ENCODE measurements at places on chromosomes 6 and 20.

DNA sequence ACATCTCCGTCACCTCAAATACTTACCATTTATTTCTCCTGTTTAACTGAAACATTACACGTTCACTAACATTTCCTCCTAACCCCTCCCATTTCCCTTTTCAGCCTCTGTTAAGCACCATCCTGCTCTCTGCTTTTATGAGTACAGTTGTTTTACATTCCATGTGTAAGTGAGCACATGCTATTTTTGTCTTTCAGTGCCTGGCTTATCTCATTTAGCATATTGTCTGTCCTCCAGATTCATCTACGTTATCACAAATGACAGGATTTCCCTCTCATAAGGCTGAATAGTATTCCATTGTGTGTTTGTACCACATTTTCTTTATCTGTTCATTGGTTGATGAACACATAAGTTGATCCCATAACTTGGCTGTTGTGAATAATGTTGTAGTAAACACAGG lies 22.7 kb downstream of the TAF11 start:
- DNase-seq: no peak

- no peak for DNase-seq
Measured at GRCh38 chr6:19538096-19538495, 299.1 kb upstream of the ID4 start.

- DNase-seq: no peak
Measured at GRCh38 chr20:51484141-51484815, 58.2 kb downstream of the NFATC2 start.

- DNase-seq: no peak
Measured at GRCh38 chr6:51261691-51262090, 443.0 kb downstream of the TFAP2B start.

GRCh38 chr6:37607944-37608343 lies 89.7 kb downstream of the MDGA1 start:
- DNase-seq: no peak

GRCh38 chr6:111775145-111775922 lies 97.9 kb downstream of the FYN start:
- no peak for DNase-seq

- no peak for DNase-seq
Measured at GRCh38 chr20:40963505-40963845, 65.1 kb upstream of the TOP1 start.

DNA sequence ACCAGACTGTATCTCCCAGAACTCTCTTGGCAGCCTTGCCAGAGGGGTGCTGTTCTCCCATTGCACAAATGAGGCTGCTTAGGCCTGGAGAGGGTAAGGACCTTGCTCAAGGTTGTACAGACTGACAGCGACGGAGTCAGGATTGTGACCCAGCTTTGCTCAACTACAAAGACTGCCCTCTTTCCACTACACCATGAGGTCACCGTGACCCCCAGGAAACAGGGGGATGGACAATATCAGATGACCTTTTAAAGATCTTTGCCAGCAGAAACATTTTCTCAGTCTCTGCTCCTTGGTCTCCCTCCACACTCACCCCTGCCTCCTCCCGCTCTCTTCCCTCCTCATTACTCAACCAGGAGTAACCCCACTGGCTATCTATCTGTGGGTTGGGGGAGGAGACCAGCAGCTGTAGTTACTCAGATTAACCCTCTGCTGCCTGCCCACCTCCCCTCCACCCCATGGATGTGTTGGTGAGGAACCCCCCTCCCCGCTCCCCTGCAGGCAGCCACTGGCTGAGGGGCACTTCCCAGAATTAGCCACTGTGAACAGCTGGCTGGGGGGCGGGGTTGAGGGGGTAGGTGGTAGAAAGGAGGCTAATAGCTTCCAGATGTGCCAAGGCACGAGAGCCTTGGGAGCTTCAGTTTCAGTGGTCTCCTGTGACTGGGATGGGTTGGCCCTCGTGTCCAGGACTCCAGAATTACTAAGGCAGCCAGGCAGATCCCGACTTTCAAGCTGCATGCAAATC lies 26.9 kb upstream of the MRPS18A start:
- DNase-seq: no peak

DNA sequence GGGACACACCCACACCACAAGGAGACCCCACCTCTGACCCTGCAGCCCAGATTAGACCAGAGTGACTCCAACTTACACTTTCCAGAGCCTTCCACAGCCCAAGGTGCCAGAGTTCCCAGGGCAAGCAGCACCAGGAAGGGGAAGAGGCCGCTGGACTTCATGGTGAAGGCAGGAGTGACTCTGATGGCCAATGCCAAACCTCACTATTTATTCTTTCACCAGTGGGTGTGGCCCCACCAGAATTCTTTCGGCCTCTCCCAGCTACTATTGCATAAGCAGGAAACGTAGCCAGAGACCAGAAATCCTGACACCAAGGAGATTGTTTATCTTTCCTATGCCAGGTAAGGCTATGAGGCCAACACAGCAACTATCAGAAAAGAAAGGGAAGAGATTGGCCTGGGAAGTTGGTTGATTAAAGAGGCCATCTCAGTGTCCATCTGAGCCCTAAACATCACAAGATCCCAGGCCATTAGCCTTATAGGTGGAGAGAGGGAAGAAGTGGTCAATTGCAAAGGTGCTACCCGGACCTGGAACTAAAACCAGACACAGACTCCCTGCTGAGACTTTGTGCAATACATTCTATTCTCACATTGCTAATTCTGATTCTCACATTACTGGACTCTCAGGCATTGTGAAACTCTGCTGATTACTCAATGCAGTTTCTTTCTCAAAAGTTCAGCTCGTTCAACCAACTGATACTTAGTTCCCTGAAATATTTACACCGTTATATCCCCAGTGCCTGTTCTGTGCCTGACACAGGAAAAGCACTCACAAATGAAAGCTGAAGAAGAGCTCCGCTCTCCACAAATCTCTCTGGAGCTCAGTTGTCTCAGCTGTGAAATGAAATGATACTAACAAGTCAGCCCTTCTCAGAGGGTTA lies at the start of gene SLPI:
SLPI (minus strand) TSS at position 182 of the 880 bp plus-strand sequence; CDS start at position 161, 21 bp downstream.
- no peak for DNase-seq

- DNase-seq: peak; percentile 44
Measured at GRCh38 chr6:3162565-3163247, 5.4 kb upstream of the TUBB2A start.

DNA sequence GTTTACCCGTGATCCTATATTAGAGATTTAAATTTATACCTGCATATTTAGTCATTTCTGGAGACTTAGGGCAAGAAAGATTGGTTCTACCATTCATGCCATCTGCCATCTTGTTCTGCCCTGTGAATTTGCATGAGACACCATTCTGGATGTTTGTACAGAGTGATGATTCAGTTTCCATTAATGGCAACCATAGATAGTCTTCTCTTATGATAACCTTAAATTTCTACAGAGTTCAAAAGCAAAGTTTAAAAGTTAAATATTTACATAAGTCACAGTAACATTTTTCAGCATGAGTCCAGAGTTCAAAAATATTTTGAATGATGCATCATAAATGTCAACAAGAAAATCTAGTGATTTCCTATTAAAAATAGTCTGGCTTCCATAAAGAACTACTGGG lies 23.2 kb downstream of the PLCB1 start:
- no peak for DNase-seq

DNA sequence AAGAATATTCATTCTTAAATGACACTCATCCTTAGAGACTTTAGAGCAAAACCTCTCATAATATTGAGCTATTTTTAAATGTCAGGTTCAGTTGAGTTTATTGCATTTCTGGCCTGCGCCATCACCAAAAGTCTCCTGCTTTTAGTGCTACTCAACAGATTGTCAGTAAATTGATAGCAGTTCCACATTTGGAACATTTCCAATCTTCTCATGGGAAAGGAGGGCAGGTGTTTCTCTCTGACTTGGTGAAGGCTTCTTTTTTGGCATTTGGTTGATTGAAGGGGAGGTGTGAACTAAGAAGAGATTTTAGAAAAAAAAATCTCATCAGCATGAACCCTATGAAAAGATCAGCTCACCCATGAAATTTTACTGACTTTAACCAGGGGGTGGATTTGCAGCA lies 125.9 kb upstream of the INSM1 start:
- no peak for DNase-seq

DNA sequence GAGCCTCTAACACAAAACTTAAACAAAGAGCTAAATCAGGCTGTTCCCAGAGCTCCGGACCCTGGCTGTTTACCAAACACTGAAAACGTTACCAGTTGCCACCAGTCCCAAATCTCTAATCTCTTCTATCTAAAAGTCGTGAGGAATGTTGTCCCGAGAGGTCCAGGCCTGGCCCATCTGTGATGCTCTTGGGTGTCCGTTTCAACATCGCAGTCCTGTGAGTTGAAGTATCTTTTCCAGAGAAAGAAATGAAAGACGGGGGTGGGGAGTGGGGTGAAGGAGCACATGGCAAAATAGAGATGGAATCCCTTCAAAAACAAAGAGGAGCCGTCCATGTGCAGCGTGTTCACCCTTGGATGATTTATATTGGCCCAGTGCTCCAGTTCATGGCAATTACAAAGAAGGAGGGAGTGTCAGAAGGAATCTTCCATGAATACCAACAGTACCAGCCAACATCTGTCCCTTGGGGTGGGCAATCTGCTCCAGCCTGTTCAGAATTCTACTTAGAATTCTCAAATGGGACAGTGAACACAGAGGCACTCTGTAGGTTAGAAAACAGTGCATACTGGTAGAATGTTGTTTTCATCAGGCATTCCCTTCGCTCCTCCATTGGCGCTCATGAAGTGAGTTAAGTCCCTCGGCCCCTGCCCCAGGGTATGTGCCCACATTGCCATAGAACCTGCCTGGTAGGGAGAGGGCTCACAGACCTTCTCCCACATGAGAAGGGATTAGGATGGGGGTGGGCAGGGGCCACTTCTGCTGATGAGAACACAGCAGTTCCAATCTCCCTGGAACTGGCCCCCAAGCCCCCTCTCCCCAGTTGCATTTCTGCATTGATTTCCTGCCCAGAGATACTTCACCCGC lies 112.1 kb downstream of the LY86 start:
- no peak for DNase-seq

DNA sequence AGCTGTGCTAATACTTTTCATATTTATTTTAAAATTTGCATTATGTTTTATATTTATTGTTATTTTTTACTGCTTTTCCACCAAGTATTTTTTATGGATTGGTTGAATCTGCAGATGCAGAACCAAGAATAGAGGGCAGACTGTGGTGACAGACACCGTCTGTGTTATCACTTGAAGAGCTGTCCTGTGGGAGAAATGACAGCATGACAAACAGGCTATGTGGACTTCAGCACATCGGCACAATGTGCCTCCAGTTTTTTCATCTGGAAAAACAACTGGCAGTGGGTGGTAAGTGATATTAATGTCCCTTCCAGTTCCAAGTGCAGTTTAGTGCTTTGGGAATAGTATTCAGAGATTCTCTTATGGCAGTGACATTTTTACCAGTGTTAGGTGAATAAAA lies 492.9 kb downstream of the PRKN start:
- no peak for DNase-seq

GRCh38 chr6:37788259-37788658 lies 31.3 kb upstream of the ZFAND3 start:
- no peak for DNase-seq

DNA sequence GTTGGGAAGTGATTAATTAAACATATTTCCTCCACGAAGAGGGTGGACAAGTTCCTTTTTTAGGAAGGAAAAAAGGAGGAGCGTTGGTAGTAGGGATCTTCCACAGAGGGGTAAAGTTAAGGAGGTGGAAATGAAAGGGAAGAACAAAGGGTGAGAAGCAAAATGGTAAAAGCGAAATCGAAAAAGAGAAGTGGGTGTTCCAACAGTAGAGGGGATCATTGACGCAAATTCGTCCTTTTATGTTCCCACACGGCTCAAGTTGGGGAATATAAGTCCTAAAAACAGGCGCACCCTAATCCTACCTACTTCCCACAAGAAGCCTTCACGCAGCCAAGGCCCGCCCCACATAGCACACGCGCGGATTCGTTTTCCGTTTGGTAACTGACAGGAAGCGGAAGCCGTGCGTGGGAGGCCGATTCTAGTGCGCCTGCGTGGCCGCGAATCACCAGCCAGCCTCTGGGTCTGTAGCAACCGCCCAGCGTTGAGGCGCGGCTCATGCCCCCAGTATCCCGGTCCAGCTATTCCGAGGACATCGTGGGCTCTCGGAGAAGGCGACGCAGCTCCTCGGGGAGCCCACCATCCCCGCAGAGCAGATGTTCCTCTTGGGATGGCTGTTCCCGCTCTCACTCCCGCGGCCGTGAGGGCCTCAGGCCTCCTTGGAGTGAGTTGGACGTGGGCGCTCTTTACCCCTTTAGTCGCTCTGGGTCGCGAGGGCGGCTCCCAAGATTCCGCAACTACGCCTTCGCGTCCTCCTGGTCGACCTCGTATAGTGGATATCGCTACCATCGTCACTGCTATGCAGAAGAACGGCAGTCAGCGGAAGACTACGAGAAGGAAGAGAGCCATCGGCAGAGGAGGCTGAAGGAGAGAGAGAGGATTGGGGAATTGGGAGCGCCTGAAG lies at the start of gene NKAPL:
NKAPL (plus strand) TSS at position 421 of the 901 bp plus-strand sequence; CDS start at position 496, 75 bp downstream.
- DNase-seq: peak; percentile 24

GRCh38 chr20:20295621-20296498 lies 72.0 kb upstream of the INSM1 start:
- DNase-seq: no peak

GRCh38 chr6:90068264-90068663 lies 174.0 kb downstream of the GJA10 start:
- DNase-seq: no peak

DNA sequence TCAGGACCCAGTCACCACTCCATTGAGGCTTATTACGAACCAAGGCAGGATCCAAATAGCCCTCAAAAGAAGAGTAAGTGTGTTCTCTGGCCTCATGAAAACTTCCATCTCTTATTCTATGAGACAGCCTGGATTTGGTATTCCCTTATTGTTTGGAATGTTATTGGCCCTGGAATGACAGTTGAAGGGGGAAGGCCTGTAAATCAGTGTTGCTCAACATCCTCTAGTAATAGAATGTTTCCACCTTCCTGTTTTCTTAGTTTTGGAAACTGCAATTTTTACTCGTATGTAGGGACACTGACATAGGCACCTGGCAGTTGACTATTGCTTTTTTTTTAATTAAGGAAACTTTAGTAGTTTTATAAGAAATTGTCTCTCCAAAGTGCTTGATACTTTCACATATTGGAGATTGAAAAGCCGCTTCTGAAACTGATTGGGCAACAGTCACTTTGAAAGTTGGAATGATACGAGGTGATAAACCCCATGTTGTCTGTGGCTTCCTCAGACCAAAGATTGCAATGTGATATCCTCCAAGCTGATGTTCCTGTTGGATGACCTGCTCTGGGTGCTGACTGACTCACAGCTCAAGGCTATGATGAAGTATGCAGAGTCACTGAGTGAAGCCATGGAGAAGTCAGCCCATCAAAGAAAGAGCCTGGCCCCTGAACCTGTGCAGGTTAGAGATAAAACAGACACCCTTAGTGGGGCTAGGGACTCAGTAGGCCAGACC lies 43.1 kb downstream of the BLTP3A start:
- DNase-seq: no peak

GRCh38 chr6:68704485-68704884 lies 69.4 kb downstream of the ADGRB3 start:
- no peak for DNase-seq

DNA sequence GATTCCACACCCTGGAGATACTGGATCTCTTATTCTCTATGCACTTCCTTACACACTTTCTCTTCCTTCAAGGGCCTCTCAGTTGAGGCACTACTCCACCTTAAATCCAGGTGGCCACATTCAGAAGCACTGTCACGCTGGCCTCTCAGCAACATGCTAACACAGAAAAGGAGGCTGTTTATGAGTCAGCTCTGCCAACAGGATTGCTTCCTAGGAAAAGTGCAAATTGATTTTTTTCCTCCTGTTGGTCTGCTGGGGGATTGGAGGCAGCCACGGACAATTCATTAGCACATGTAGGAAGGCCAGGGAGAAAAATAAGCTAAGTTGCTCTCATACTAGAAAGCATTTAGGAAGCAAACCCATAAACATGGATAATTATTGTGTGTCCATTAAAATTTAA lies 20.9 kb downstream of the LY86 start:
- no peak for DNase-seq

- DNase-seq: no peak
Measured at GRCh38 chr6:131979515-131980337, 28.6 kb upstream of the CCN2 start.

All from activated T-helper 1 cell treated with Interleukin-2 at 50 U/mL for 16 hours (primary cell).